ENCODE measurements at places on chromosomes 3 and 15.
A peak's percentile ranks its signal among the peaks of the same experiment; 100 is the strongest.

DNA sequence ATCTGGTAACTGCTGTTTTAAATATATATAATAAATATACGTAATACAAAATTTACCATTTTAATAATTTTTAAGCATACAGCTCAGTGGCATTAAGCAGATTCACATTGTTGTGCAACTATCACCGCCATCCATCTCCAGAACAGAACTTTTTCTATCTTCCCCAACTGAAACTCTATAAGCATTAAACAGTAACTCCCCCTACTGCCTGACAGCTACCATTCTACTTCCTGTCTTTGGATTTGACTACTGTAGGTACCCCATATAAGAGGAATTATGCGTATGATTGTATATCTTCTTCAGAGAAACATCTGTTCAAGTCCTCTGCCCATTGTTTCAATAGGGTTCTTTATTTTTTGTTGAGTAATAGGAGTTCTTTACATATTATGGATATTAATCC is 36.8 kb downstream of the EID1 start:
- DNase-seq = no peak

DNA sequence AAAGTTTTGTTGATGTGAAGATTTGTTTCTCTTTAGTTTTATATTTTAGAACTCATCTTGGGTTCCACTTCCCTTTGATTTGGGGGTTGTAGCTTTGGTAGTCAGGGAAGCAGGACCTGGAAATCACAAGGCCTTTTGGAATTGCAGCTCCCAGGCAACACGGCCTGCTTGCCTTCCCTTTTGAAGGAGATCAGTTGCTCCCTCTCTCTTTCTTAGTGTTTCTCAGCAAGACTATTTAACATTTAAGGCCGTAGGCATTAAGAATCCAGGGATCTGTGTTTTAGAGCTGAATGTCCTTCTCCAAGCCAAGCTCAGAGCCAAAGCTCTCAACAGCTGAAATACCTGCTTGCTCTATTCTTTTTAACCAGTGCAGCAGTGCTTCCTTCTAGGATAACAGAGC is 310.3 kb downstream of the PTPRG start:
- DNase-seq = no peak

DNA sequence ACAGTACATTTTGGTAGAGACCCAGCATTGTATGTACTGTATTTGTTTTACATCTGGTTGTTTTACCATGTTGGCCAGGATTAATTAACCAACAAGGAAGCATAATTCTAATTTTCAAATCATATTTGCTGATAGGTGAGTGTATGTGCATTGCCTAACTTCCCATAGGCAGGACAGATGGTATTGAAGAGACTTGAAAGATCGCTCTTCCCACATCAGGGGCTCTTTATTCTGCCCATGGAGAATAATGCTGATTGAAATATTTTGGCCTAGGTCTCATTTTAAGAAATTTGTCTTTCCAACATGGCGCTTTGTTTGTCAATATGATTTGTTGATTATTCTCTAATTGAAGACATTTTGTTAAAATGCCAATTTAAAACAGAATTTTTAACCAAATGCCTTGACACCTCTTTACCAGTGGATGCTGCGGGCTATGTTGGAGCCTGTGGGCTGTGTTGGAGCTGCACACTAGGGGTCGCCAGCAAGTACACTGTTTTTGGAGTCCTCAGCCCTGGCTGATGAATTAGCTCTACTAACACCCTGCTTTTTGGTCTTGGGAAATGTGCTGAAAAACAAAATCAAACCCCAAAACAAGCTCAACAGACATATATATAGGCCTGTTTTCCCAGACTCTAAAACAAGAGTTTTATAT is 5.3 kb downstream of the P2RY12 start:
- DNase-seq = no peak

DNA sequence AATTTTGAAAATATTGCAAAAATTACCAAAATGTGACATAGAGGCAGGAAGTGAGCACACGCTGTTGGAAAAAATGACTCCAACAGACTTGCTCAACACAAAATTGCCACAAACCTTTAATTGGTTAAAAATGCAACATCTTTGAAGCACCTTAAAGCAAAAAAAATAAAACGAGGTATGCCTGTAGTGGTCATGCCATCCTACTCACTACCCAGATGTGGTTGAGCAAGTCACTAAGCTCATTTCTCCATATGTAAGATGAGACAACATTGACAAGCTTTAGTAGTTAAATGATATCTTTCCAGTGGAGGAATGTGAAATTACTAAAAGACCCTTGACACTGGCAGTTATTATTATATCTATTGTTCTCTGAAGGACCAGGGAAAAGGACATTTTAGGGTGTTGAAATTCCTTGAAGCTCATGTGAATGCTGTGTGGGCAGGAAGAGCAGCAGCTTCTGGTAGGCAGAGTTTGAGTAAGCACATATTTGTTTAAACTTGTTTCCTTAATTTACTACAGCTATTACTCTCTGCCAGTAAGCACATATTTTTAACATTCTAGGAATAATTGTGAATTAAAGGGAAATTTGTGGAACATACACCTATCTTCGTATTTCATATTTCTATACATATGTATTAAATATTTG is 131.6 kb upstream of the P2RY1 start:
- no peak for DNase-seq

GRCh38 chr3:4986175-4986781 is 7.0 kb downstream of the BHLHE40 start:
- DNase-seq = no peak

DNA sequence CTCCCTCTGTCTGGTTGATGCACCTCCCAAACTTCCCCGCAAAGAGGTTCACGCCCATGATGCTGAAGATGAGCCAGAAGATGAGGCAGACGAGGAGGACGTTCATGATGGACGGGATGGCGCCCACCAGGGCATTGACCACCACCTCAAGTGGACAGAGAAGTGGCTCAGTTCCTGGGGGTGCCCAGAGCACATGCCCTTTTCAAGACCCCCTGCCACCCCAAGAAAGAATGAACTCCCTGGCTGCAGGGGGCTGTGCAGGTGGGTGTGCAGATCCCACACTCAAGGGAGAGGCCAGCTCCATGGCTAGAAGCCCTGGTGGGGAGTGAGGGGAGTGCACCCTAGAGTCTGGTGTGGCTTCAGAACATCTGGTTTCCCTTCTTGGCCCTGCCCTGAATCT is 64.1 kb downstream of the EXOG start:
- DNase-seq = no peak

- DNase-seq = no peak
Observed at GRCh38 chr15:63244976-63245645, 32.3 kb upstream of the APH1B start.

GRCh38 chr15:85578941-85579701 is 198.7 kb downstream of the AKAP13 start:
- DNase-seq = no peak

GRCh38 chr3:51974277-51974962 is 444 bp upstream of the ABHD14A start:
- no peak for DNase-seq

DNA sequence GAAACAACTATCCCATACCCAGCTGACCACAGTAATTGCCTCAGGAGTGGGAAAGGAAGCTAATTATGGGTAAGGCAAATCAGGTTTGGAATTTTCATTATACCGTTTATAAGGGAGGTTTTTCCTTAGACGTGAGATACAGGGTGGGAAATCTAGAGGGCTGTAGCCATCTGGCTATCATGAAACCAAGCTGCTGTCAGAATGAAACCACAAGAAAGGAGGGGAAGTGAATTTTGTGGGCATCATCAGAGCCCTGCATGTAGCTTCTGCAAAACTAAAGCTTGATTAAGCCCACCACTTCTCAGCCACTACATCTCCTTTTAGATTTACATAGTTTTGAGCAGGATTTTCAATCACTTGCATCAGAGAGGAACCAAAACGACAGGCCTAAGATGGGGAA is 893.5 kb downstream of the TUSC7 start:
- no peak for DNase-seq

DNA sequence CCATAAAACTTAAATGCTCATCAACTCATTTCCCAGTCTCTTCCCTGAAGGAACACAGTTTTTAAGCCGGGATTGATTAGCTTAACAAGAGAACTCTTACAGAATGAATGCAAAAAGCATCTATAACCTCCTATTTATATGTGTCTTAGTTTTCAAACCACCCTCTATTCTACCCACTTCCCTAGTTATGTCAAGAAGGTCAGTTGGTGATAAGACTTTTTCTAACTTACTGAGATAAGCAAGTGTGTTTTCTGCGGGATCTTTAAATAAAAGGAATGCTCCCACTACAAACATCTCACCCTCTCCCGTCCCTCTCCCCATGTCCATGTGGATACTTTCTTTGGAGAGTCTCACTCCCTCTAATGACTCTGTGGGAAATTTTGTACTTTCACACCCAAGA is 218.5 kb downstream of the SV2B start:
- DNase-seq = no peak

DNA sequence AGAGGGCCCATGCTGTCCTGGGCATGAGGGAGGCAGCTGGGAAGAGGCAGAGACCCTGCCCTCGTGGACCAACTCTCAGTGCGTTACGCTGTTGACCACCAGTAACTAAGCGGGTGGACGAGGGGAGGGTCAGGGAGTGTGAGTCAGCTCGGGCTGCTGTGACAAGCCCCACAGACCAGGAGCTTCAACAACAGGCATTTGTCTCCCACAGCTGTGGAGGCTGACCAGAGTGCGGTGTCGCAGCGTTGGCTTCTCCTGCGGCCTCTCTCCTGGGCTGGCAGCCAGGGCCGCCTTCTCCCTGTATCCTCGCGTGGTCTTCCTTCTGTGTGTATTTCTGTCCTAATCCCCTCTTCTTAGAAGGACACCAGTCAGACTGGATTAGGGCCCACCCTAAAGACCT is 13.0 kb downstream of the EFCC1 start:
- no peak for DNase-seq

DNA sequence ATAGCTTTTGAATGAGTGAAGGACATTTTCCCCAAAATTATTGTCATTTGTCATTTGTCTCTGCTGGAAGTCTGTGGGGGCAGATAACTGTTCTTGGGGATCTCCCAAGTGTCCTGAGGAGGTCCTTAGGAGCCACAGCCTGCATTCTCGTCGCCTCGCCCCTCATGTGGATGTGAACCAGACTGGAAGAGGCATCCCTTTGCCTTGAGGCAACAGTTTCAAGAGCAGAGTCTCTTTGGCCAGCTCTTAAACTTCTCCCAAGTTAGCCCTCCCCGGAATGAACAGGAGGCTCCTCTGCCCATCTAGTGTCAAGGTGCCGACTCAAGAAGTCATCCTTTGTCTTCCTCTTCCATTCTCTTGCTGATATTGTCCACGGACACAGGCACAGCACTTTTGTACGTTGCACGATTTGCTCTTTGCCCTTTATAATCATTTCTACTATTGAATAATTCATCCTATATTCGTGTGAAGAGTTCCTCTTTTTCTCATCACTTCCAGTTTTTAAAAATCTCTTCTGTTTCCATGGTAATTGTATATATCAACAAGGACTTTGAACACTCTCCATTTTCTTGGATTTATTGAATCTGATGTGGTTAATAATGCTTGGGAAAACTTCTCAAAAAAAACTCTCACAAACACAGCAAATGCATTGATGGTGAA is 40.8 kb upstream of the CD47 start:
- DNase-seq = no peak

DNA sequence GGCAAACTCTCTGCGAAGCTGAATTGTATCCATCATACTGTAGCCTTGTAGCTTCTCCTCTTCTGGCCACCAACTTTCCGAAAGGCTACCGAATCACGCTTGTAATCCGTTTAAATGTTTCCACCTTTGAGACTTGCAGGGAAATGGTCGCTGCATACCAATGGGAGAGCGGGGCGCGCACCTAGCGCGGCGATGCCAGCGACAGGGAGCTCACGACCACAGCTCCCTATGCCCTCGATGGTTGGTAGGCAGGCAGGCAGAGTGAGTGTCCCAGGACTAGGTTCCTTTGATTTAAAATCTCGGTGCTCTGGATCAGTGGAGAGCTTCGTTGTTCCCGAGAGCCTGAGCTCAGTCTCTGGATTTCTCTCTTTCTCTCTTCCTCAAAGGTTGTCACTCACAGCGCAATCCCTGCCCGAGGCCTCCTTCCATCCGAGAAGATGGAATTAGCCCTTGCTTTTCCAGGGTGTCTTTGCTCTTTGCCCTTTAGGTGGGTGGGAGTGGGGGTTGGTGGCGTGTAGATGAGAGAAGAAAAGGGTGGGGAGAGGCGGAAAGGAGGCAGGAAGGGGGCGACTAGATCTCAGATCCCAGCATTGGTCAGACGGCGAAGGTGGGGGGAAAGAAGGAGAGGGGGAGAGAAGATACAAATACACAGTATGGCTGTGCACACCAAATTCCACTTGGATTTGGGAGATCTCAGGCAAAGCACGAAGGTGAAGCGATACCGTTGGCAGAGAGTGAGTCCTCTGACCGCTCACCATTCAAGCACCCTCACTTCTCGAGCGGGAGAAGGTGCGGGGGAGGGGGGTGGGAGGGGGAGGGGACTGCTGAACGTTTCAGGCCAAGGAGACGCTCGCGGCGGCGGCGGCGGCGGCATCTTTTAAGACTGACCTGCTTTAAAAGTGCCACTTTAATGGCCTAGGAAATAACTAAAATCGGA is at the start of gene SLITRK3:
SLITRK3 (minus strand) TSS at position 745 of the 937 bp plus-strand sequence. CDS start 5,554 bp downstream, outside the sequence.
- no peak for DNase-seq

GRCh38 chr3:42515391-42515916 is 13.0 kb downstream of the VIPR1 start:
- DNase-seq = no peak

DNA sequence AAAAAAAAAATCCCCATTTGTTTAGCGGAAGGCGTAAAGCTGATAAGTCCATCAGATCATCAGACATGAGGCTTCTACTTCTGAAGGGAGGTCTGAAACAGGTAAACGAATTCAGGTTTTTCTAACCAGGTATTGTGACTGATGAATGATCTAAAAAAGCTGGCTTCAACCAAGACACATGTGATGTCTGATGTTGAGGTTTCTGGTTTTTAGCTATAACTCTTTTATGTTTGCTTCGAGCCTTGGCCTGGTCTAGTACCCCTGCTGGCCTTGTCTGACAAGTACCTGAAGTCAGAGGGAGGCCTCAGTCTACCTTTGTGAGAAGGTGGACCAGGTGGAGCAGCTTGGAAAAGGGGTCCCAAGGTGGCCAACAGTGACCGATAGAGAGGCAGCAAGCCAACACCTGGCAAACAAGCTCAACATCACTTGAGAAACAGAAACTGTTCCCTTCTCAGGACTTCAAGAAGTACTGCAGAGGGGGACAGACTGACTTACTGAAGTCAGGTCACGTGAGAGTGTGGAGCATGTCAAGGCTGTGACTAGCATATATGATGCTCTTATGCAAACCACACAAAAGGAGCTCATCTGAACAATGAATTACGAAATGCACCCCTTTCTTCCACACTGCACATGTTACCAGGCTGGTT is 33.0 kb upstream of the CA12 start:
- no peak for DNase-seq

GRCh38 chr15:93019971-93020370 is 69.0 kb downstream of the RGMA start:
- DNase-seq = no peak

GRCh38 chr3:49785565-49786356 is 581 bp downstream of the IP6K1 start:
- peak; percentile 10 for DNase-seq

DNA sequence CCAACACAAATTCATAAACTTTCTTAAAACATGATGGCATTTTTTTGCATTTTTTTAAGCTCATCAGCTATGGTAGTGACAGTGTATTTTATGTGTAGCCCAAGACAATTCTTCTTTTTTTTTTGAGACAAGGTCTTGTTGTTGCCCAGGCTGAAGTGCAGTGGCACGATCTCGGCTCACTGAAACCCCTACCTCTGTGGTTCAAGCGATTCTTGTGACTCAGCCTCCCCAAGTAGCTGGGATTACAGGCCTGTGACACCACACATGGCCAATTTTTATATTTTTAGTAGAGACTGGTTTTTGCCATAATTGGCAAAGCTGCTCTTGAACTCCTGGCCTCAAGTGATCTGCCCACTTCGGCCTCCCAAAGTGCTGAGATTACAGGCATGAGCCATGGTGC is 17.3 kb upstream of the USP50 start:
- no peak for DNase-seq
